Vagina (tissue), 2 donors: ENCODE measurements at places on chromosomes 16 and 17.

GRCh38 chr16:76910931-76911330 is 280.1 kb upstream of the MON1B start:
- no peak for DNase-seq

GRCh38 chr17:65593092-65593854 is 31.8 kb upstream of the AXIN2 start:
- DNase-seq = no peak

DNA sequence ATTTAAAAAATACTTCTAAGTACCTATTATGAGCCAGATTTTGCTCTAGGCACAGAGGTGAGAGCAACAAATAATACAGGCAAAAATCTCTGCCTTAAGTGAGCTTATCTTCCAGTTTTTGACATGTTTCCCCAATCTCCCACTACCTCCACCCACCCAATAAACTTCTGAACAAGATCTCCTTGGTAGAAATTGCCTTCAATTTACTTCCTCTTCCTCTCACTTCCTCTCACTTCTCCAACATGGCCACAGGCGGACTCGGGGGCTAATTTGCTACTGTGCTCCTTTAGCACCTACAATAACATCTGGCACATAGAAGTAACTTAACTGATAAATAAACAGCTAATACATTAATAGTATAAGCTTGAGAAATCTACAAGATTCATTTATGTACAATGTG is 82.6 kb downstream of the CACNG1 start:
- no peak for DNase-seq

DNA sequence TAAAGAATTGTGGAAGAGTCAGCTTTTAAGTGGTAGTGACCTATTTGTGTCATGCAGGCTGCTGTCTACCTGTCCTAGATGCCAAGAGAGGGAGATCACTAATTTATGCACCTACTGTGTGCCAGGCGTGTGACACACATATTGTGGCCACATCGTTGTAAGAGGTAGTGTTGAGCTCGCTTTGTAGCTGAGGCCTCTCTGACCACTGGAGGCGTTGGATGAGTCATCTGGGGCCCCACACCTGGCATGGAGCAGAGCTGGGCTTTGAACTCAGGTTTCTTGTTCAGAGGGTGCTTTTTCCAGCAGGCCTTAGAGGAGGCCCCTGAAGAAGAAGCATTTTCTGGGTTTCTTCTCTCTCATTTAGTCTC is 52.3 kb upstream of the LGALS9 start:
- DNase-seq = no peak

DNA sequence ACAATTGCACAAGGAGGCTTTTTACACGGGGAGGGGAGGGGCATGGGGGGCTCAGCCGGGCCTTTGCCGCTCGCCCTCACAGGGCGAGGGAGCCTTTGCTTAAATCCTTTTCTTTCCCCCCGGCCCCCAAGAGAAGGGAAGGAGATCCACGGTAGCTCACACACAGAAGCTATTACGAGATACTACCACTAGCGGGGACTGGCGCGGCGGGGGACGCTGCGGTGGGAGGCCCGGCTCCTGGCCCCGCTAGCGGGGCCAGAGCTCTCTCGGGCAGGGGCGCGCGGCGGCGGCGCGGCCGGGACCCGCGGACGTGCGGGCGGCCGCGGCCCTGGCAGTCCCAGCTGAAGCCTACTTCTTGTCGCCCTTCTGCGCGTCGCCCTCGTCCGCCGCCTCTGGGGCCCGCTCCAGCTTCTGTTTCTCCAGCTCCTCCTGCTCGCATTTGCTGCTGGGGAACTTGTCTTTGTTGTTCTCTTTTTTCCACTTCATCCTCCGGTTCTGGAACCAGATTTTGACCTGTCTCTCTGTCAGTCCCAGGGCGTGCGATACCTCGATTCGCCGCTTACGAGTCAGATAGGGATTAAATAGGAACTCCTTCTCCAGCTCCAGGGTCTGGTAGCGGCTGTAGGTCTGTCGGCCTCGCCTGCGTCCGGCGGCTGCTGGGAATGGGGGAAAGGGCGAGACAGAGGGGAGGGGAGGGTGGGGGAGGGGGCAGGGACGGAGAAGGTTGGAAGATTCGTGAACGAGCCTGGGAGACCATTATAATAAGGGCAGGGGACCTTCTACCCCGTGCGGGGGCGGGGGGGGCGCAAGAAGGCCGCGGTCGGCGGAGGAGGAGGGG is 2.0 kb downstream of the HOXB8 start:
- no peak for DNase-seq

- no peak for DNase-seq
These were observed 45.7 kb downstream of the PGS1 start for GRCh38 chr17:78423961-78424675.

DNA sequence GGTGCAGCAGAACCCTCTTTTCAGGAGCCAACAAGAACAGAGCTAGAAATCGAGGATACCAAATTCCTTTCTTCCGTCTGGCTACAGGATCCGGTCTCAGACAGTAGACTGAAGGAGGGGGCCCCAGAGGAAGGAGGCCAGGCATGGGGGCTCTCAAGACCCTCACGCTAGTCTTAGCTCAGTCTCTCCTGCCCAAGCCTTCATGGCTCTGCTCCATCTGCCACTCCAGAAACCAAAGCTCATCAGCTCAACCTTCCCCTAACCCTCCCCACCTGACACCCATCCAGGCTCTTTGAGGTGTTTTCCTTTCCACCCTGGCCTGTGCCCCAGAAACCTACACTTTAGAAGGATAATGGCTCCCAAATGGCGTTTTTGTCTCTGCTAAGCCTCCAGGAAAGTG is 6.2 kb upstream of the TMEM92 start:
- DNase-seq = no peak

DNA sequence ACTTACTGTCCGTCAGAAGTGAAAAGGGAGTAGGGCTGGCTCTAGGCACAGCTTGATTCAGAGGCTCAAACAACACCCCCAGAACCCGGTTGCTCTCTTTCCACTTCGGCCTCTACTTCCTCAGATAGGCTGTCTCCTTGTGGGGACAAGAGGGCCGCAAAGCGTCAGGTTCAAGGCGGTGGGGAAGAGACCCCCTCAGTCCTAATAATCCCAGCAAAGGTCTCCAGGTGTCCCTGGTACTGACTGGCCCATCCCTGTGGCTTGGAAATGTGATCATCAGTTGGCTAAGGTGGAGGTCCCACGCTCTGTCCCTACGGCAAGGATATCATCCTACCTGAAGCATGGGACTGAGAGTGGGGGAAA is 26.0 kb downstream of the NGFR start:
- DNase-seq = no peak

- no peak for DNase-seq
These were observed 14.2 kb downstream of the CTU2 start for GRCh38 chr16:88720396-88720970.

DNA sequence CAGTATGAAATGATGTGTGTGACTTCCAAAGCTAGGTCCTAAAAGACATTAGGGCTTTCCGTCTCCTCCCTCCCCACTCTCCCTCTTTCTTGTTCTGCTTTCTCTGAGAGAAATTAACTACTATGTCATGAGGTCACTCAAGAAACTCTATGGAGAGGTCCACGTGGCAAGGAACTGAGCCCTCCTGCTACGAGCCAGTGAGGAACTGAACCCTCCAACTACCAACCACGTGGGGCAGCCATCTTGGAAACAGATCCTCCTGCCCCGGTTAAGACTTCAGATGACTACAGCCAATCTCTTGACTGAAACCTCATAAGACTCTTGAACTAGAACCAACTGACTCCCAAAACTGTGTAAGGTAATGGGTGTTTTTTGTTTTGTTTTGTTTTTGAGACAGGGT is 4.2 kb upstream of the ALOX15 start:
- no peak for DNase-seq

DNA sequence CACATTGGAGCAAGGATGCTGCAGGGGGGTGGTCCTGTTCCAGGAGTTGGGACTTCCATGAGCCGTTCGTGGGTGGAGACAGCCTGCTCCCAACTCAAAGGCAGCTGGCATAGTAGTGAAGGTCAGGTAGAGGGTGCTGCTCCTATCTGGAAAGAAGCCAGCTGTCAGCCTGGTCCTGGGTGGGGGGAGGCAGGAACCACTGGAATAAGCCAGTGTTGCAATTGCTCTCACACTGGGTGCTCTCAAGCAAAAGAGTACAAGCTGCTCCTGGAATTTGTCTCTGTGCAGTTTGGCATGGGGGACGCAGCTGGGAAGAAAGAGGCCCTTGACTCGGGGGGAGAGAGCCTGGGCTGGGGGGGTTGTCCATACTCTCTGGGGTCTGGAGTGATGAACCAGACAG is 8.7 kb downstream of the CACNG5 start:
- peak; percentile 77 for DNase-seq

DNA sequence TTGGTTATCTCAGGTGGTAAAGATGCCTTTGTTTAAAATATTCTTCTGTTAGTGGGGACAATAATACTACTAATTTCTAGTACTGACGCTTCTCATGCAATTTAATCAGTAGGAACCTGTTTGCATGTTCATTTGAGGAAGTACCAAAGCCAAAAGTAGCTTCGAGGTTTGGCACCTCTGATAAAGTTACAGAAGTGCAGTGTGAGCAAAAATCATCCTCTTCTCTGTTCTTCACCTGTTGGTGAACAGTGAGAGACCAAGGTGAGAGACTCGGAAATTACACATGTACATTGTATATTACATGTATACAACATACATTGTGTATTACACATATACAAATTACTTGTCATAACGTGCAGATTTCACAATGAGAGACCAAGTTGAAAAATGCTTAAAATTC is 404.6 kb downstream of the MAF start:
- DNase-seq = no peak

GRCh38 chr17:82879241-82879640 is 39.4 kb upstream of the ZNF750 start:
- no peak for DNase-seq

DNA sequence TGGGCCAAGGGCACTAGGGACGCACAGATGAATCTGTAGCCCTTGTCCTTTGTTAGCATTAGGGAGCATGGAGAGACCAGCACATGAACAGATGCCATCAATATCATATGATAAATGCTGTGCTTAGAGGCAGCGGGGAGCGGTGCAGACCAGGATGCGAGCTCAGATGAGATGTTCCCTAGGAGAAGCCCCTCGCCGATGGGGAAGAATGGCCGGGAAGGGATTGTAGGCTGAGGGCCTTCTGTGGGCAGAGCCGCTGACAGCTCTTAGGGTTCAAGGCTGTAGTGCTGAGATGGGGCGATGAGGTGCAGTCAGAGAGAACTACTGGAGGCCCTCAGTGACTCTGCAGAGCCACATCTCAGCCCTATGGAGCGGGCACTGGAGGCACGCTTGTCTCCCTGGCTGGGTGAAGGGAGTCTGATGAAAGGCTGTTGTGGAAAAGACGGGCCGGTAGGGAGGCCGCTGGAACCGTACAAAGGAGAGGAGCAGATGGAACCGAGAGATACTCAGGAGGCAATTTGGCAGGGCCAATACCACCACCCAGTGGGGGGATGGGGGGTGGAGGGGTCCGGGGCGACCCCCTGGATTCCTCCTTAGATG is 66.3 kb upstream of the ENDOV start:
- DNase-seq = no peak

DNA sequence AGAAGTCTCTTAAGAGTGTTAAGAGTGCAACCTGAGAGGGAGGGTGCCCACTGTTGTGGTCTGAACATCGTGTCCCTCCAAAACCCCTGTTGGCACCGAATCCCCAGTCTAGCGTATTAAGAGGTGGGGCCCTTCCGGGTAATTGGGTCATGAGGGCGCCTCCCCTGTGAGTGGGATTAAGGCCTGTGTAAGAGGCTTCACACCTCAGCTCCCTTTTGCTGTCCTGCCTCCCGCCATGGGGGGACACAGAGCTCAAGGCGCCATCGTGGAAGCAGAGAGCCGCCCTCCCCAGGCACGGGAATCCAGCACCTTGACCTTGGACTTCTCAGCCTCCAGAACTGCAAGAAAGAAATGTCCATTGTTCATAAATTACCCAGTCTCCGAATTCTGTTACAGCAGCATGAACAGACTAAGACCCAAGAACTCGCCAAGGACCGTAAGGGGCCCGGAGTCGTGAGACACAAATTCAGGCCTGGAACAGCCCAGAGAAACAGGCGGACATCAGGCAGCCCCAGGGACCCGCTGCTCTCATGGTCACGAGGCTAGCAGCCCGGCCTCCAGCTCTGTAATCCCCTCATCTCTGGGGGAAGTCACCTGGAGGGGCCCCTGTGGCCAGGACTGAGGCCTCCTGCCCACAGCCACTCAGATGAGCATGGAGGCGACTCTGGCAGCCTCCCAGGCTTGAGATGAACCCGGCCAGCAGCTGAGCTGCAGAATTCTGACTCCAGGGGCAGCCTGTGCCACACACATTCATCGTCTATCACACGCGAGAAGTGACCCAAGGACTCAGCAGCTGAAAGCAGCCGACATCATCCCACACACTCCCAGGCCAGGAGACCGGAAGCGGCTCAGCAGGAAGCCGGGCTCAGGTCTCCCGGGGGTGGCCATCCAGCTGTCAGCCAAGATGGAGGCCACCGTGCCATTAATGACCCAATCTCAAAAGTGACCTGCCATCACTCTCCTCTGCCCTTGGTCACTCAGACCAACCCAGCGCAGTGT is 12.8 kb upstream of the CHMP6 start:
- DNase-seq = no peak

GRCh38 chr16:49466529-49466831 is 92.9 kb downstream of the C16orf78 start:
- DNase-seq = no peak

DNA sequence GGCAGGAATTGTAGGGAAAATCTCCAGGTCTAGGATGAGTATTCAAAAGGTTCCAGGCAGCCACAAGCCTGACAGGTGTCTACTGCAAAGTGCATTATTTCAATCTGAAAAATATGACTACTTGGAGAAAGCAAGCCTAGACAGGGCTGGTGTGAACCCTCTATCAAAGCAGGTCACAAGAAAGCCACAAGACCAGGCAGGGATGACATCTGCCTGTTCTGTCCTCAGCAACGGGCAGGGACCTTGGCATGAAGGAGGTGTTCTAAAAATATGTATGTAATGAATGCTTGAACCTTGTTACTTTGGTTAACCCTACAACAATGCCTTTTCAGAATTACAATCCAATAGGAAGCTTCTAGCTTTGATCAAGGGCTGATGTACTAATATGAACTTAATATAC is 1.2 kb upstream of the COX6A2 start:
- no peak for DNase-seq

- DNase-seq = no peak
These were observed 62.4 kb downstream of the VAT1L start for GRCh38 chr16:77850636-77851333.

- peak; percentile 56 for DNase-seq
These were observed 270.5 kb upstream of the SDK2 start for GRCh38 chr17:73914536-73915274.

GRCh38 chr17:62824290-62825131 is 16.4 kb upstream of the MARCHF10 start:
- no peak for DNase-seq
